Stimulated activated CD8-positive, alpha-beta memory T cell treated with anti-CD3 and anti-CD28 coated beads, Interleukin-15, amount 100 ng/mL, for 4 hours (primary cell): ENCODE measurements at places on chromosomes 2 and 18.

DNA sequence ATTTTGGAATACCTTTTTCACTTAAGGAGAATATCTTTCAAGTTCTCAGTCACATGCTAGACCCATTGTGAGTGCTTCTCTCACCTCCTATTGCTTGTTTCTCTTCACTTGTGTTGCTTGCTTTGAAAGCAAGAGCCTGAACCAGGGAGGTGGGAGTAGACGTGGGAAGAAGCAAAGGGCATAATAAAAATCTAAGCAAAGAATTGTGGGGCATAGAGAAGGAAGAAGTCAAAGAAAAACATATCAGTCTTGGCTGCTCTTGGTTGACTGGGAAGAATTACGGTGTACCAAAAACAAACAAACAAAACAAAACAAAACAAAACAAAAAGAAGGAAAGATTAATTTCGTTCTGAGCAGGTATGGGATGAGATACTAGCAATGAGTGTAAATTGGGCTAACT is 48.9 kb upstream of the ACVR1 start:
- no peak for DNase-seq

DNA sequence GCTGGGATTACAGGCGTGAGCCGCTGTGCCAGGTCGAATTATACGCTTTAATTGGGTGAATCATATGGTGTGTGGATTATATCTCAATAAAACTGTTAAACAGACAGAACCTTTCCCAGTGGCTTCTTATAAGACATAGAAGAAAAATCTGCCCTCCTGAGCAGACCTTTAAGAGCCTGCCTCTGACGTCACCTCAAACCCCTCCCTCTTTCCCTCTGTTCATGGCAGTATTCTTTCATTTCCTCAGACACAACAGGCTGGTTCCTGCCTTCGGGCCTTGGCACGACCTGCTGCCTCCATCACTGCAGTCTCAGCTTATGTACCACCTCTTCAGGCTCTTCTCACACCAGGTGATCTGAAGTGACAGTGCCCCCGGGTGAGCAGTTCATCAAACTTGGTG is 14.0 kb upstream of the PDIA6 start:
- DNase-seq: no peak

GRCh38 chr18:3547891-3548615 is 98.1 kb downstream of the TGIF1 start:
- DNase-seq: no peak

GRCh38 chr18:23627321-23627720 is 35.4 kb downstream of the ANKRD29 start:
- DNase-seq: no peak

DNA sequence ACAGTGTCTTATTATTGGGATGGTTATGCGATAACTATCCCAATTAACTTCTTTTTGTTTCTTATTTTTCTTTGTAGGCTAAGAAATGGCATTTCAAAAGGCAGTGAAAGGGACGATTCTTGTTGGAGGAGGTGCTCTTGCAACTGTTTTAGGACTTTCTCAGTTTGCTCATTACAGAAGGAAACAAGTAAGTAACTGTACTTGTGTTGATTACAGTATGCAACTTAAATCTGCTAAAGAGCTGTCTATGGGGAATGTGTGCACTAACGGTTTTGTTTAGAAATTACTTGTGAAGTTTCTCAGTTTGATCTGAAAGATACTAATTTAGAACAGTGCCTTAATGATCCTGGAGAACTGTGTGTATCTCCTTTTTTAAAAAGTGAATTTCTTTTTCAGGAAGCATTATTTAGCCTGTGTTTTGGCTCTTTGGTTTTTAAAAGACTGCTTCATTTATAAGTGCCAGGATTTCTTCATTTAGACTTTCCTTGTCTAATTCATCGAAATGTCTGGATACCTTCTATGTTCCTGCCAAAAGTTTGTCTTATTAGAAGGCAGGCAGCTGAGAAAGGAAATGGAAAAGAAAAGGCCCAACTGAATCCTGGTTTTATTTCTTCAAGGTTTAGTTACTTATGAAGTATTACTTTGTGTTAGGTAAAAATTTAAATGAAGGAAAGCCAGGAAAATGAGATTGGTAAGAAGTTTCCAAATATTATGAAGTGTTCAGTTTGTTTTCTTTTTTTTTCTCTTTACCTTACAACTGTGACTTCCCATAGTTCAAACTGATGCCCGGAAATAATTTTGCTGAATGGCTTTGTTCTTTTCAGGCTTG is 40.1 kb downstream of the GPD2 start:
- no peak for DNase-seq
